Peyer's patch (tissue), 4 donors: ENCODE measurements at places on chromosomes 6 and 20.

DNA sequence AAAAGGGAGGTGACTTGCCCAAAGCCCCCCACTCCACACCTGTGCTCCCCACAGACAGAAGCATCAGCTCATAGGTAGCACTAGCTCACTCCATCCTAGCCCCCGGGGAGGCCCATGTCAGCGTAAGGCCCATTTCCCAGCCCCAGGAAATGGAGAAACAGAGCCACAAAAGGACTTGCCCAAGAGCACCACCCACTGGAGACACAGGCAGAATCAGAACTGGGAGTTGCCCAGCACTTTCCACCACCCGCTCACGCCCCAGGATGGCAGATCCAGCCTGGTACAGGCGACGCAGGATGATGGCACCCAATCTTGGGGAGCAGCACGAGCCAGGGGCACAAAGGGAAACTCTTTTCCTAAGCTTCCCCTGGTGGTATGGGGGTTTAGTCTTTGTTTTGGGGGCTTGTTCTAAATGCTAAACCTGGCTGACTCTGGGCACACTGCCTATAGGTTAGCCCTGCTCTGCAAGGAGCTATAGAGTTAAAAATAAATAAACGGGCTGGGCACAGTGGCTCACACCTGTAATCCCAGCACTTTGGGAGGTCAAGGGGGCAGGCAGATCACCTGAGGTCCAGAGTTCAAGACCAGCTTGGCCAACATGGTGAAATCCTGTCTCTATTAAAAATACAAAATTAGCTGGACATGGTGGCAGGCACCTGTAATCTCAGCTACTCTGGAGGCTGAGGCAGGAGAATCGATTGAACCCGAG, 11.8 kb downstream of the C20orf203 start:
- H3K27me3 ChIP-seq = no peaks in the 10 kb centered on the region
- no peaks in the 10 kb centered on the region for H3K4me1 ChIP-seq
- DNase-seq = no peak
- no peak overlapping the region for H3K4me3 ChIP-seq

- no peak for DNase-seq
- no peaks in the 10 kb centered on the region for H3K36me3 ChIP-seq
- no peaks in the 10 kb centered on the region for H3K4me1 ChIP-seq
- no peak overlapping the region for H3K27ac ChIP-seq
These were observed 134.1 kb downstream of the LCA5 start for GRCh38 chr6:79403086-79403485.

GRCh38 chr6:5751525-5752390, 255.0 kb downstream of the NRN1 start:
- H3K4me3 ChIP-seq = no peak overlapping the region
- H3K27ac ChIP-seq = no peak overlapping the region
- H3K27me3 ChIP-seq = no peaks in the 10 kb centered on the region
- no peaks in the 10 kb centered on the region for H3K36me3 ChIP-seq
- no peak for DNase-seq
- no peaks in the 10 kb centered on the region for H3K4me1 ChIP-seq

DNA sequence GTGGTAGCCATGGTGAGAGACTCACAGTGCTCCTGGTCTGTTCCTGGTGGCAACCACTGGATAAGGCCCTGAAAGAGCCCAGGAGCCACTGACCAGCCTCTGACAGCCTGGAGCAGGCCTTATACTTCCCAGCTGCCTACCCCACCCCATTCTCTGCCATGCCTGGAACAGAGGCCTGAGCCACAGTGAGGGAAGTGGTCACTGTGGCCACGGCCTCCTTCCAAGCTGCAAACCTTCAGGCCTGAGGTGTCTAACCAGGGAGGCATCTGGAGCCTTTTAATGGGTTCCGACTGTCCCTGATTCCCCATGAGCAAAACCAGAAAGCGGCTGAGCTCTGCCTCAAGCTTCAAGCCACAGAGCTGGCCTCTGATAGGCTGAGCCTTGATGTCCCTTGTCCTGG, 113.0 kb upstream of the SIRPA start:
- no peaks in the 10 kb centered on the region for H3K27me3 ChIP-seq
- H3K27ac ChIP-seq = no peak overlapping the region
- H3K36me3 ChIP-seq = no peaks in the 10 kb centered on the region
- H3K4me1 ChIP-seq = no peaks in the 10 kb centered on the region
